ENCODE measurements at places on chromosomes 11 and 22. TPM values are rescaled to one million over a fixed set of nuclear protein-coding genes. Genes with fewer than 3 reads are reported as not detected.

Gene TESMIN
- total RNA-seq, result 3.5 TPM

Gene VPREB3
- total RNA-seq, result 35.6 TPM

Gene OR8J1
- total RNA-seq, result not detected

Gene CRYAB
- total RNA-seq, result 41.1 TPM

Gene FGF4
- not detected for total RNA-seq

Gene SLC43A3
- 21.0 TPM for total RNA-seq

Gene VSIG10L2
- total RNA-seq, result not detected

Gene BMAL1
- 41.4 TPM for total RNA-seq

DNA sequence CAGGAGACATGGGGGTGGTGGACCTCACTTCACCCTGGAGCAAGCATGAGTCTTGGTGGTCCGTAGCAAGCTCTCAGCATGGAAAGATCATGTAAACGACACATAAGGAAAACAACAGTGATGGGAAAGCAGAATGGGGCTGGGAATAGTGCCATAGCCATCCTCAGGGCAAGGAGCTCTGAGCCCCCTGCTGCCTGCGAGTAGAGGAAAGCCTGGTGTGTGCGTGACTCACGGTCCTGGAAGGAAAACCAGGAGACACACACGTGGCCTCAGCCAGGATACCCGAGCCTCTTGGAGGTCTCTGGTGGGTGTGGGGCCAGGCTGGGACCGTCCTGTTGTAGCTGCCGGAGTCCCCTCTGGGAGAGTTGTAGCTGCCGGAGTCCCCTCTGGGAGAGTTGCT, 12.4 kb downstream of the SHANK3 start:
- DNase-seq, result no peak

GRCh38 chr11:105588001-105588400, 21.9 kb upstream of the GRIA4 start:
- no peak for DNase-seq

DNA sequence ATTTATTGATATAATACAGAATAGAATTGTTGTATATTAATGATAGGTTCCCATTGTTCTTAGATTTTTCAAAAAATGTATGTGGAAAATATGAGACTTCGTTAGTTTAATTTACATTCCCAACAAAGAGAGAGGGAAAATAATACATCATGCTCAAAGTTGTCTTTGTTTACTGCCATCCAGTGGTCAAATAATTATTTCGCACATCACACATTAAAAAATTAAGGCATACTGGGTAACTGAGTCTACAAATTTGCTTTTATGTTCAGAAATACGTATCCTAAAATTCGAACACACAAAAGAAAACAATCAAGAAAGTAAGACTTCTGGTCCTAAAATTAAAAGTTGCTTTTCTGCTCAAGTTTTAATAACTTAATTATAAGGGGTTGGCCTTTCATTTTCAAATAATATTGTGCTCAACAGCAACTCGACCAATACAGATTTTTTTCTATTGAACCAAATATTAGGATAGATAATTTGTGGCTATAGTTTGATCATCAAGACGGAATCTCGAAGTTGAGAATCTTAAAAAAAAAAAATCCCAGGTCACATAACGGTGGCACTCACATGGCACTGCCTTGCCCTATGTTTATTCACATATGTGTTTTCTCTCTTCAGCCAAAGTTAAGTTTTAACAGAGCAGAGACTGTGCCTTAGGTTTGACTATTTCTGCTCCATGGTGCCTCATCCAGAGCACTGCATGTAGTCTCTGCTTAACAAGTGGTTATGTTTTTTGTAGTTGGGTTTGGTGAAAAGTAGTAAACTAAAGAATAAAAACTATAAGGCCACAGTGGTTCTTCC, 12.3 kb downstream of the PDGFD start:
- no peak for DNase-seq

DNA sequence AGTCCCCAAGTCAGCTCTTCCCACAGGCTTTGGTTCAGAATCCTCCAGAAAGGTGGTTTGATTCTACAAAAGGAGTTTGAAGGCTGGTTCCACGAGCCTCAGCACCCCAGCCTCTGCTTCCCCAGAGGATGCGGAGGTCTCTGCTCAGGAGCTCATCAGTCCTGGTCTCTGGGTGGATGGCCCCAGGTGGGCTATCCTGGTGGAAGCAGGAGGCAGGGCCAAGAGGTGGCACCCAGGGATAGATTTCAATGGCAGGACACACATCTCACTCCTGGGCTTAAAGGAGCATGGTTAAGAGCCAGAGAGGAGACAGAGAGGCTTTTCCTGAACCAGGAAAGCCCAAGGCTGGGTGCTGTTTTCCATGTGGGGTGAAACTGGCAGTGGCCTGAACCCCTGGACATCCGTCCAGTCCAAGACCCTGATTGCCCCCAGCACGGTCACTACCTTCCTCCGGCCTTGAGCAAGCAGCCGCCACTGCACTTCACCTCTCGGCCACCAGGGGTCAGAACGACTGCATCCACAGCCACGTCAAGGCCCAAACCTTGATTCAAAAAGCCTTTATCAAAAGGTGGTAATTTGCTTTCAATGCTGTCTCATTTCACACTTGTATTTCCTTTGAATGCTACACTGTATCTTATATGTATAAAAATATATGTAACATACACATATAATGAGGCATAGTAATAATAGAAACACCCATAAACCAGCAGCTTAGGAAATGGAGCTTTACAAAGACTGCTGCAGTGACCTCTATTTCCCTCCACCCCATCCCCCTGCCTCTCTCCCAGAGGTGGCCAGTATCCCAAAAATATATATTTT, 19.3 kb upstream of the FXYD2 start:
- peak; percentile 81 for DNase-seq

DNA sequence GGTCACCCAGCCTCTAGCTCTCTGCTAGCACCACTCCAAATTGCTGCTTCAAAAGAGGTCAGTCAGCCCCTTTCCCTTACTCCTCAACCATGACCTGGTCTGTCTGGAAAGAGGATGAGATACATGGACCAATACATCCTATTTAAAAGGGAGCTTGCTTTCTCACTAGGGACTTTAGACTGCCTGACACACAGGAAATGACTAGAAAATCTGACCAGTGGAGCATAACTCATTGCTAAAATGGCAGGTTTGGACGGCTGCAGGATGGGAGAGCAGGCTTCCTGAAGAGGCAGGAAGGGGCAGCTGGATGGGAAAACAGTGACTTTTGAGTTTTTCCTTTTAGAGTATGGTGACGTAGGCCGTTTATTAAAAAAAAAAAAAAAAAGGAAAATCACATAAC, 25.3 kb downstream of the STIM1 start:
- no peak for DNase-seq

DNA sequence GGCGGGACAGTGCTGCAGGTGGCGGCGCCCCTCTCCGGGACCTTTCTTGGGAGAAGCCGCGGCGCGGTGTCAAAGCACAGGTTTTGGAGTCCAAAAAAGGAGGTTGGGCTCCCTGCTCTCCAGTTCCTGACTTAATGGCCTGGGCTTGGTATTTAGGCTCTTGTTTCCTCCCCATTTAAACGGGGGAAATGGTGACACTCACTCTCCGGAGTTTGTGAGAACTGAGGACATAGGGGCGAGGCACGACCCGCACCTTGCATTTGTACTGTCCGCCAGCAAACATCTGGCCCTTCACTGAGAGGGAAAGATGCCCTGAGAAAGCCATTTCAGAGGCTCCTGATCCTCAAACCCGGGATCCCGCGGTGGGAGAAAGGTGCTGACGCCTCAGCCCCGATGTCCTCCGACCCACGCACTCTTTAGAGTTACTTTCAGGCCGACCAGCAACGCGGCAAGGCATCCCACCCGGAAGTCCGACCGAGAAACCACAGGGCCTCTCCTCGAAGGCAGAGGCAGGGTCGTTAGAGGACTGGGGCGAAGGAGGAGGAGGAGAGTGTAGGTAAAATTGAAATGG, 2.9 kb upstream of the WDR74 start:
- DNase-seq, result peak; percentile 39

DNA sequence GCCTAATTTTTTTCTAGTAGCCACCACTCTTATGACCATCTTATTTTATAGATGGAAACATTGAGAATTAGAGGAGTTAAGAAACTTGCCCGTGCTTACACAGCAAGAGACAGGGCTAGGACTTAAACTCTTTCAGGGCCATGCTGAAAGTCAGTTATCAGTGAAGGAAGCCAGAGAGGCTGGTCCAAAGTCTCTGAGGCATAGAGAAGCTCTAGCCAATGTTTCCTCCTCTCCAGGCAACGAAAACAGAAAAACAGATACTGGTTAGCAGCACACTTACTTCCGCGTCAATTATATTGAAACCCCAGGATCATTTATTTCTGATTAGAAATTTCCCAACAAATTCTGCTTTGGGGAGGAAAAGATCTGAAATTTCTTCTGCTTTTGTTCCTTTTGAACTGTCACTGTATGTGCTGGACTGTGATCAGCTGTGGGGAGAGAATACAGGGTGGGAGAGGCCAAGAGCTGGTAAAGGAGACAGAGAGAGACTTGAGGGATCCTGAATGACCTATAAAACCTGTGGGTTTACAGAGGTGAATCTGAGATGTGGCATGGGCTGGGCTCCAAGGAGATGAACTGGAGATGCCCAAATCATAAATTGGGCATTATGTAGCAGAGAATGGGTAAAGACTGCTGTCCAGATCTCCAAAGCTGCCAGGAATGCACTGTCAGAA, 37.5 kb upstream of the CAPRIN1 start:
- no peak for DNase-seq

DNA sequence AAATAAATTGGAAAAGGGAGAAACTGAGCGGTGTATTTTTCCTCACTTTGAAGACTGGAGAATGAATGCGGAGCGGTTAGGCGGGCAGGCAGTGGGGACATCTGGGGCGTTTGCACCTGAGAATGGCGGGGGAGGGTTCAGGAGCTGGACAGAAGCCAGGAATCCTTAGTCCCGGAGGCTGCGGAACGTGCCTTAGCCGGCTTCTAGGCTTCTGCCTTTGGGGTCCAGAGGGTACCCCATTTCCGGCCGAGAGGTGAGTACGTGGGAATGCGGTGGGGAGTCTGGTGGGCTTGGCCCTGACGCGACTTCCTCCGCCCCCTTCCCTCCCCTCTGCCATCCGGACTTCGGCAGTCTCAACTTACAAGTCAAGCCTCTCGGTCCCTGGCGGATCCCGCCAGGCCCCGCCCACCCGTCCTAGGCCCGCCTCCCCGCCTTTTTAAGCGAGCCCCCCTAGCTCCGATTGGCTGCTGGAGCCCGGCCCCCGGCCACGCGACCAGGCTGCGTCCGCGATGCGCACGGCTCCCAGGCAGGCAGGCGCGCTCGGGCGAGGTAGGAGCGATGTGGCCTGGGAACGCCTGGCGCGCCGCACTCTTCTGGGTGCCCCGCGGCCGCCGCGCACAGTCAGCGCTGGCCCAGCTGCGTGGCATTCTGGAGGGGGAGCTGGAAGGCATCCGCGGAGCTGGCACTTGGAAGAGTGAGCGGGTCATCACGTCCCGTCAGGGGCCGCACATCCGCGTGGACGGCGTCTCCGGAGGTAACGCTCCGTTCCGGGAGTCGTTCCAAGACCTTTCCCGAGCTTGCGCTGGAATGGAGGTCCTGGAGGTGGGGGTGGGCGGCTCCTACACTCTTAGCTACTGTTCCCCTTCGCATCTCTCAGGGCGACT, at the start of gene GCAT:
Gene GCAT (plus strand): TSS at position 525 of the 884 bp plus-strand sequence. CDS start 34 bp downstream, at position 559.
- peak; percentile 96 for DNase-seq

DNA sequence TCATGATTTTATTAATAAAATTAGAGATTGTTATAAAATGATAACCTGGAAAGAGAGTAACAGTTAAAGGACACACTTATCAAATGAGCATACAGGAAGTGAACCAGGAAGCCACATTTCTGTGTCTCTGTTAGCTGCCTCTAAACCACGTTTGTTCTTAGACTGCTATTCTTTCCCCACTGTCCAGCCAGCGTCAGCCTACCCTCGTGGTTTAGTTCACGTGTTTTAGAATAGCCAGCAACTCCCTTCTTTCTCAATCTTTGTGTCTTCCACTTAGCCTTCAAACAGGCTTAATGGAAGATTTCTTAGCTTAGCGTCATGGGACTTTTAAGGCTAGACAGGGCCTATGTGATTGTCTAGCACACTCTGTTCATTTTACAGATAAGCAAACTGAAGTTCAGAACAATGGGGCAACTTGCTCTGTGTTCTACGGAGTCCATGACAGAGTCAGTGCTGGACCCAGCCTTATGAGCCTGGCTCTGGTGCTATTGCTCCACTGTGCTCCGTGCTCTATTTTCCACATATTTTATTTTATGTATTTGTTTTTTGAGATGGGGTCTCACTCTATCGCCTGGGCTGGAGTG, 27.2 kb downstream of the GRAMD1B start:
- DNase-seq, result peak; percentile 80

DNA sequence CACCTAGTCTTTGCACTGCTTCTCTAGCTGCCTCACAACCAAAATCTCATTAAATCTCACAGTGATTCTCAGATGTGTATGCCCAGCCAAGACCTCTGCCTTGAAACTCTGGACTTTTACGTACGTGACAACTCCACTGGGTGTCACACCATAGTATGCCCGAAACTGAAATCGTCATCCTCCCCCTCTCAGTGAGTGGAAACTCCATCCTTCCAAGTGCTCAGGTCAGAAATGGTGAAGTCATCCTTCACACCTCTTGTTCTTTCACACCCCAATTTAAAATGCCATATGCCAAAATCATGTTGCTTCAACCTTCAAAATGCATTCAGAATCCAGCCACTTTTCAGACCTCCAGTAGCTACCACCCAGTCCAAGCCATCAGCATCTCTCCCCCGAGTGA, 42.5 kb downstream of the SFI1 start:
- DNase-seq, result no peak

DNA sequence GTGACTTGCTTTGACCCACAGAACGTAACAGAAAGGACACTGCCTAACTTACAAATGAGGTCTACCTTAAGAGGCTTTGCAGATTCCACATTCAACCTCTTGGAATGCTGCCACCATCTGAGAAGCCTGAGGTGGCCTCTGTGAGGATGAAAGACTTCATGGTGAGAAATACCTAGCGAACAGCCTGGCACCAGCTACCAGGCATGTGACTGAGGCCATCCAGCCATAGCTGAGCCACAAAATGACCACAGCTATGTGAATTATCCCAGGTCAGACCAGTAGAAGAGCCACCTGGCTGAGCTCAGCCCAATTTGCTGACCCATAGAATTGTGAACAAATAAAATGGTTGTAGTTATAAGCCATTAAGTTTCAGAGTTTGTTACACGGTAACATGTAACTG, 37.5 kb downstream of the PPARA start:
- DNase-seq, result no peak

GRCh38 chr11:65499713-65500386, 1.0 kb downstream of the MALAT1 start:
- no peak for DNase-seq

DNA sequence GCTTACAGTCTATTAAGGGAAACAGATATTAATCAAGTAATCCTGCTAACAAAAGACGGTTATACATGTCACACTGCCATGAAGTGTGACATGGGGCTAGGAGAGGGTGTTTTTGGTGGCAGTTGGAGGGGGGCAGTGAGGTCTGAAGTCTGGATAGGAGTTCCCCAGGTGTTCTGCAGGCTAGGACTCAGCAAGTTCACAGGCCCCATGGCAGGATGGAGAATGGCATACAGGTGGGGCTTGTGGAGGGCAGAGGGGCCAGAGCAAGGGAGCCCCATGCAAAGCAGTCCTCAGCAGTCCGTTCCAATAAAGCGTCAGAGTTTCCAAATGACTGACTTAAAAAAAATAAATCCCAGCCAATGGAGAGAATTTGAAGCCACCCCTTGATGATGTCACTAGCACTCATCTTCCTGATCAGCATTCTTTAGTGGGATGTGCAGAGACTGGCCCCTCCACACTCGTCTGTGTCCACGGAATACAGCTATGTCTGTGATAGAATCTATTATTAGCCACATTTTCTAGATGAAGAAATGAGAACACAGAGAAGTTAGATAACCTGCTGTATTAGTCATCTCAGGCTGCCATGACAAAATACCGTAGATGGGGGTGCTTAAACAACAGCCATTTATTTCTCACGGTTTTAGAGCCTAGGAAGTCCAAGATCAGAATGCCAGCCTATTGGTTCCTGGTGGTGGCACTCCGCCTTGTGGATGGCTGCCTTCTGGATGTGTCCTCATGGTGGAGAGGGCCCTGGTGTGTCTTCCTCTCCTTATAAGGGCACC, 32.6 kb downstream of the PRDM11 start:
- DNase-seq, result no peak

Data from adrenal gland (tissue), 19 donors.